ENCODE measurements at places on chromosomes 11 and 22.

DNA sequence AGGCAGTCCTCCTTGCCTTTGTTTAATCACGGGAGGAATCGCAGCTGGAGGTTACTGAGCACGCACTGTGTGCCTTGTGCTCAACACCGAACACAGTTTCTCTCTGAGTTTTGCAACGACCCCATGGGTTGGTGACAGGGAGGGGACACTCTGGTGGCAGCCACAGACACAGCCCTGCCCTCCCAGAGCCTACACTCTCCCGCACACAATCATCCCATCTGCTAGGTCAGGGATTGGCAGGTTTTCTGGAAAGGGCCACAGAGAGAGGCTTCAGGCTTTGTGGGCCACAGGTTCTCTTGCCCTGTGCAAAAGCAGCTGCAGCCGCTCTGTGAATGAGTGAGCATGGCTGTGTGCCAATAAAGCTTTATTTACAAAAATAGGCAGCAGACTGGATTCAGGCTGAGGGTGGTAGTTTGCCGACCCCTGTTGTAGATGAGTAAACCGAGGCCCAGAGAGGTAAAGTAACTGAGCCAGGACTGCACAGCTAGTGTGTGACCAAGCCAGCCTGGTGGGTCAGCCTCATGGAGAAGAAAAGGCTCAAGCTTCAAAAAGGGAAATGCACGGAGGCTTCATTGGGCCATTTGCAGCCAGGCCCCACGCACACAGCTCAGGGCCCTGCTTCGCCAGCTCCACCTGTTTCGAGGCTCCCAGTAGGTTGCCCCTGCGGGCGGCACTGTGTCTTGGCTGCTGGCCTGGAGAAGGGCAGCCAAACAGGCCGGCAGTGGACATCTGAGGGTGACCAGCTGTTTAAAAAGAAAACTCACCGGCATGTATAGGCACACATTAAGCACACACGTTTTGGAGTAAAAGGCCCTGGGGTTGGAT, 16.3 kb downstream of the LTO1 start:
- DNase-seq, result no peak

DNA sequence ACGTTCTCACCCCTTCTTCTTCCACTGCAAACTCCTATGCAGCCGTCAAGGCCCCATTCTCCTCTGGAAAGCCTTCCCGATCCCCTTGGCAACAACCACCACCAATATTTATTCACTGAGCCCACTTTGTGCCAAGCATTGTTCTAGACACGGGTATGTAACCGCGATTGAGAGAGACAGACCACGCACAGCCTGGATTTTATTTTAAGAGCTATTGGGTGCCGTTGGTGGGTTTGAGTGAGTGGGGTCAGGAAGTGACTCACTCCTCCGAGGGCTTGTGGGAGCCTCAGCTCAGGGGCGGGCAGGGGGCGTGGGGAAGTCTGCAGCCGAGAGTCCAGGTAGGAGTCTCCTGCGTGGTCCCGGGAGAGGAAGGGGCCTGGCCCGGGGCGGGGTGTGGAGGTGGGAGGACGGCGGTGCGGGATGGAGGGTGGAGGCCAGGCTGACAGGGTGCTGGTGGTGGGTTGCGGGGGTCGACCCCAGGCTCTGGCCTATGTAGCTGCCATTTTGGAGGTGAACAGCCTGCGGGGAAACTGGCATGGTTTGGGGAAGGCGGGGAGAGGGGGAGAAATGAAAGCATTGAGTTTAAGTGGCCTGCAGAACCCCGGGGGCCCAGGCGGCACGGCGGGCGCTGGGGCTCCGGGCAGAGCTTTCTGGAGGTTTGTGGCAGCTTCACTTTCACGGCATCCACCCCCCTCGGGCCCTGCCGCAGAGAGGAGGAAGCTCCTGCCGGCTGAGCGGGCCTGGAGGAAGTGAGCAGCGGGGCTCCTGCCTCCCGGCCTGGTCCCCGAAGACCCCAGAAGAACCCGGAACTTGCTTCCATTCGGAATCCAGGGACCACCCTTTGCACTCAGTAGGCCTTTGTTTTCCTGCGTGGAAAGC, 547 bp downstream of the PARVG start:
- DNase-seq, result no peak

DNA sequence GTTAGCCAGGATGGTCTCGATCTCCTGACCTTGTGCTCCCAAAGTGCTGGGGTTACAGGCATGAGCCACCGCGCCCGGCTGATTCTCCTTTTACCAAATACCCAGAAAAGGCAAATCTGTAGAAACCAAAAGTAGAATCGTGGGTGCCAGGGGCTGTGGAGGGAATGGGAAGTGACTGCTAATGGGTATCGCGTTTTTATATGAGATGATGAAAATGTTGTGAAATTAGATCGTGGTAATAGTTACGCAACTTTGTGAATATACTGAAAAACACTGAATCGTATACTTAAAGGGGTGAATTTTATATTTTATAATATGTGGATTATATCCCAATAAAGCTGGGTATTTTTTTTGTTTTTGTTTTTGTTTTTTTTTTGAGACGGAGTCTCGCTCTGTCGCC, 48.2 kb upstream of the CREB3L1 start:
- DNase-seq, result no peak

- peak; percentile 14 for DNase-seq
Measured at GRCh38 chr11:40094954-40095353, 1364.5 kb downstream of the LRRC4C start.

DNA sequence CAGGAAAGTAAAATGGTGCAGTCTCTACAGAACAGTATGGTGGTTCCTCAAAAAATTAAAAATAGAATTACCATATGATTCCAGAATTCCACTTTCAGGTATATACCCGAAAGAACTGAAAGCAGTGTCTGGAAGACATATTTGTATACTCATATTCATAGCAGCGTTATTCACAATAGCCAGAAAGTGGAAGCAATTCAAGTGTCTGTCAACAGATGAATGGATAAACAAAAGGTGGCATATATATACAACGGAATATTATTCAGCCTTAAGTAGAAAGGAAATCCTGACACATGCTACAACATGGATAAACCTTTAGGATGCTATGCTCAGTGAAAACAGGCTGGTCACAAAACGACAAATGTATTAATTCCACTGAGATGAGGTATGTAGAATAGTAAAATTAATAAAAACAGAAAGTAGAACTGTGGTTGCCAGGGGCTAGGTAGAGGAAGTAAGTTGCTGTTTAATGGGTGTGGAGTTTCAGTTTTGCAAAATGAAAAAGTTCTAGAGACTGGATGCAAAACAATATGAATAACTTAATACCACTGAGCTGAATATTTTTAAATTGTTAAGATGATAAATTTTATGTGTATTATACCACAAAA, 14.5 kb downstream of the SAA1 start:
- no peak for DNase-seq
